ENCODE measurements at places on chromosomes 2 and 18.

- DNase-seq = no peak
Measured at GRCh38 chr2:72562451-72563153, 263.2 kb downstream of the EXOC6B start.

GRCh38 chr18:7958897-7959146, 391.7 kb downstream of the PTPRM start:
- DNase-seq = no peak

- DNase-seq = no peak
Measured at GRCh38 chr2:236782938-236783337, 213.3 kb downstream of the ACKR3 start.

- no peak for DNase-seq
Measured at GRCh38 chr18:34738175-34738894, 28.2 kb downstream of the DTNA start.

DNA sequence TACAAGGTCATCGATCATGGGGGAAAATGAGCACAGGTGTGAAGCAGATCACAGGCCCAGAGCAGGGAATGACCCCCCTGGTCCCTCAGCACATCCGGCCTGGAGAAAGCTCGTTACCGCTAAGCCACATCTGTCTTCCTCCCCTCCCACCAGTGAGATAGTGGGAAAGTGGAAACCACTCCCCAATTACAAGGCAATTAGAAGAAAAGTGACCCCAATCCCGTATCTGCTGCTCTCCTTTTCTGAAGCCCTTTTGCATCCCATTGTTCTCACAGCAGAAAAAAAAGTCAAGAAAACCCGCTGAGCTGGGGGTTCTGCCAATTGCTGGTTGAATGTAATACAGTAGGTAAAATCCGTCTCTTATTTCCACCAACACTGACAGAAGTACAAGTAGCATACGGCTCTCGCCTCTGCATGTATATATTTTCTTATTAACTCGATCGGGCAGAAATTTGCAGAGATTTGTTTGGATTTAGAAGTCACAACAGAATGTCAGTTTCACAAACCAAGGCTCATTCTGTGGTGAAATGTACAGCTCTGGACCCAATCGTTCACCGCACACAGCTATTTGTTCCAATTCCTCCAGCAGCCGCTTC, 287.0 kb downstream of the TCF4 start:
- DNase-seq = no peak

DNA sequence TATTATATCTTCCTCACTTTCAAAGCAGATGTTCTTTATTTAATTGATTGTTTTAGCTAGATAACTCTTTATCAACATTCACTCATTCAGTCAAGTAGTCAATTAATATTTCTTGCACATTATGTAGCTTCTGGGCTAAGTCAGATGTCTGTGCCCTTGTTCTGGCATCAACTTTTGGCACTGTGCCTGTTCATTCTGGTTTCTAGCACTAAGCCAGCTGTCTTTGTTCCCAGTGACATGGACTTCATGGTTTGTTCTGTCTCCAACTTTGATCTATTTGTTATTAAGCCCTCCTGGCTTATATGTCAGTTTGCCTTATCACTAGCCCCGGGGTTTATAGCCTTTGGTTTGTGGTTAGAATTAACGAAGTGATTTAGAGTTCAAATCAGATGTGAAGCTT, 247.9 kb upstream of the SYT4 start:
- DNase-seq = no peak

DNA sequence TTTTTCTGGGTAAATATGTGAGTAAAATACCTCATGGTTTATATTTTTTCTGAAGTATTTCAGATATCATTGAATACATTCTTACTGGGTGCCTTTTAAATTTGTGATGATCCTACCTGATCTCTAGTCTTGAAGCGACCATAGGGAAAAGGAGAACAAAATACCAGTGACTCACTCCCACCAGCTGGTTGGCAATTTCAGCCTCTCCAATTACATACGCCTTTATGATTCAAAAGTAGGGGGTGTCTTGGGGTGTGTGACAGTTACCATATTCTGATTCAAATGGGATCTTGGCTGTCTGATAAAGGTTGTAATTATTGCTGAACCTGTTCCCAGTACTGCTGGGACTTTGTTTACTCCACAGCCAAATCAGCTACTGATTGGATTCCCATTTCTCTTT, 175.9 kb upstream of the NXPH2 start:
- DNase-seq = no peak

DNA sequence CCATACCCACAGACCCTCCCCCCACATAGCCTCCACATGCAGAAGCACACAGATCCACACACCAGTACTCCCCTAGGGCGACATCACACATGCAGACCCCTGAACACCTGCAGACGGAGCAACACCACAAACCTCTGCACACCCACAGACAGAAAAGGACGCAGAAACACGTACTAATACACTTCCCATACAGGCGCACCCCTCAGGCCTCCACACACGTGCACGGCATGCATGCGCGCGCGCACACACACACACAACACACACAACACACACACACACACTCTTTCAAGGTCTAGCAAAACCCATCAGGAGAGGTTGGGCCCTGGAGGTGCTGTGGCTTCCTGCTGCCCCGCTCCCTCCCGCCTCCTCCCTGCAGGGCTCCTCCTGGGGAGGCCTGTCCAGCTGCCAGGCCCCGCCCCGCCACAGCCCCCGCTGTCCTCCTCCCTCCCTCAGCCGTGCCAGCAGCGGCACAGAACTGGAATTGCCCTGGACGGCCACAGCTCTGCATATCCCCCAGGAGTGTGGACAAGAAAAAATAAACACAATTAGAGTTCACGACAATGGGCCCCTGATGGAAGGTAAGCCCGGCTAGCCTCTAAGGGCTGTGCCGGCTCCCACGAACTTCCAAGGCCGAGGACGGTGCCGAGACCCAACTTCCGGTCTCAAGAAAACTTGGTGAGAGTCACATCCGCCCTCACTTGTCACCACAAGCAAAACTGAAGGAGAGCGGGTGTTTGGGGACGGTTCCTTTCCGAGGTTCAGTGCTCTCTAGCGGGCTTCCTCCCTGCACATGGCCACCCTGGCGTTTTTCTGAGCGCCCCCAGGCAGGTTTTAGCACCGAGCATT, 6.8 kb downstream of the ZFP36L2 start:
- DNase-seq = peak; percentile 44

- no peak for DNase-seq
Measured at GRCh38 chr18:79526468-79527460, 131.0 kb downstream of the NFATC1 start.

DNA sequence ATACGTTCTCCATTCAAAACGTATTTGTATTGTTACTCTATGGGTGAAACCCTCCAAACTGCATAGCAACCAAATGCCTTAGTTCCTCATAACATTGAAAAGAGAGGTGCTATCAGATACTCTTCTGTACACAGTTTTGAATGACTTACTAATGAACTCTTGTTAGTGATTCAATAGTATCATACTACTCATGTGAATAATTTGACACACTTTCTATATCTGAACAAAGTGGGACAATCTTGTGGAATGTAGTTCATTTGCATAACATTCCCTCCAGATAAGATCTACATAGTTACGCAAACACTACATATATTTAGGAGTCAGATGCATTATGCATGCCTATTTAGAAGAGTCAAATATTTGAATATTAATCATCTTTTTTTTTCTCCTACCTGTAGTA, 232.0 kb upstream of the NRXN1 start:
- DNase-seq = no peak

DNA sequence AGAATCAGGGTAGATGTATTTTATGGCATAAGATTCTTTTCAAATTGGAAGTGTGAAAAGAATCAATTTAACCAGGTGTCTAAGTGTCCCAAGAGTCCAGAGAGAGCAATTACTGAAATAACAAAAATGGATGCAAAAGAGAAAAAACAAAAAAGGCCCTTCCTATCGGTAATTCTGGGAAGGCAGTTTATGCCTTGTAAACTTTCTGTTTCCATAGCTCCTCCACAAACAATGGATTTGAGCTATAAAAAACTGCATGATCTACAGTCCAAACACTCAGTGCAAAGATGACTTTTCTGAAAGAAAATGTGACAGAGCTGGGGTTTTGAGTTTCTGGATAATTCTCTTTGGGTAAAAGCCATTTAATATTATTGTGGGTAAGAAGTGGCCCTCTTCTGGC, 366.1 kb downstream of the EN1 start:
- DNase-seq = no peak

DNA sequence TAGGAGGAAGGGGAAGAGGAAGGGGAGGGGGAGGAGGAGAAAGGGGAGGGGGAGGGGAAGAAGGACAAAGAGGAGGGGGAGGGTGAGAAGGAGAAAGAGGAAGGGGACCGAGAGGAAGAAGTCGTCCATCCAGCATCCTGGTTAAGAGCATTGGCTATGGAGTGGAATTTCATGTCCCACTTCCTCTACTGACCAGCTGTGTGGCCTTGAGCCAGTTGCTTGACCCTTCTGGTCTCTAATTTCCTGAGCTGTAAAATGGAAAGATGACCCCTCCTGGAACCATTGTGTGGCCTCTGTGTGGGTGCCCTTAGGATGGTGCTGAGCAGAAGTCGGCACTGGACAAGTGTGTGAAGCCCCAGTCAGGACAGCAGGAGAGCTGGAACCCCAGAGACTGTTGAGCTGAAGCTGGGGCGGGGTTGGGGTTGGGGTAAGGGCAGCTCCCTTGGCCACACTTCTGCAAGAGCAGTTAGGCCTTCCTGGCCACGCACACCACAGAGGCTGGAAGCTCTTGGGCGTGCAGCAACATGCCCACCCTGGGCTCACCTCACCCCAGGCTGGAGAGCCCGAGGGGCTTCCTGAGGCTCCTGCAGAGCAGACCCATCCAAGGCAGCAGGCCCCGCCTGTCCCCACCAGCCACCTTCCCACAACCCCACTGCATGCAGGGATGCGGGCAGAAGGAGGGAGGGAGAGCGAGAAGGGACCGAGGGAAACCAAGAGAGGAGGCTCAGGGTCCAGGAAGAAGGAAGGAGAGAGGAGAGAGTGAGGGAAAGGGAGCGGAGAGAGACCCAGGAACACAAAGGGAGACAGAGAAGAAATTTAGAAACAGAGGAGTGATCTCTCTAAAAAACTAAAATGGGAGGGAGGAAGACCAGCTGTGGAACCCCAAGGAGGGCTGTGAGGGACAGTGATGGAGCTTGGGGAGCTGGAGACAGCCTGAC, 16.2 kb downstream of the ADRA2B start:
- no peak for DNase-seq

DNA sequence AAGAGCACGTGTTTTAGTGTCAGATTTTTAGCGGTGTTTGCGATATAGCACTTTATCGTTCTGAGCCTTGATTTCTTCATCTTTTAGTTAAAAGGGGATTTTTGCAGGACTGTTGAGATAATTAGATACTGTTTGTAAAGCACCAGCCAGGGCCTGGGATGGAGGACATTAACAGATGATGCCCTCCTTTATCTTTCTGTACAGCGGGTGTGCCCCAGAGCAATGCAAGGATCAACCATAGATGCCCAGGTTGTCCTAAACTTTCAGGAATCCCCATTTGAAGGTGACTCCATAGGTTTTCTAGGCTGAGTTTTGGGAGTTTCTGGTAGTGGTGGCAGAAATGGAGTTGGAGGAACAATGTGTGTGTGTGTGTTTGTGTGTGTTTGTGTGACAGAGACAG, 97.0 kb upstream of the SPRED2 start:
- DNase-seq = no peak

DNA sequence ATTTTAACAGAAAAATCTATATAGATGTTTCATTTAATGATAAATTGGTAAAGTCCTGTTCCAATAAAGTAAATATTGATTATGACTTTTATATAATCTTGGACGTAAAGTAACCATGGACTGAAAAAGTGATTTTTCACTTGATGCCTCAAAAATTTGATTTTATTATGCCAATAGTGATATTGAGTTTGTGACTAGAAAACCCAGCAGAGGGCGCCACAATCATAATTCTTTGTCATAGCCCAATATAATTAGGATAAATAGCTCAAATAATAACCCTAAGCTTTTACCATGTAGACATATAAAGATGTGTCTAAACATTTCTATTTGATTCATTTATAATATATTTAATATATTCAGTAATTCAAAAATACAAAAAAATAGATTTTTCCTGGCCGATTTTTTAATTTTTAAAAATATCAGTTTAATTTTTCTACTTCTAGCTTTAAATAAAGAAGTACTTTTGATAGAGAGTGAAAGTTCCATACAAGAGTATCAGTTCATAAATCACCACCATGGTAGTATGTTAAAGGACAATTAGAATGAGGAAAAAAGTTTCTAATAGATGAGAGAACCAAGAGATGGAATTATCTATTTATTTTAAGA, 30.7 kb downstream of the CAMKMT start:
- DNase-seq = peak; percentile 20

GRCh38 chr2:40148334-40148733, 303.6 kb downstream of the SLC8A1 start:
- no peak for DNase-seq

- no peak for DNase-seq
Measured at GRCh38 chr2:83068714-83069113, 1390.4 kb downstream of the SUCLG1 start.

GRCh38 chr2:165874445-165875039, 79.0 kb downstream of the TTC21B start:
- DNase-seq = peak; percentile 4

DNA sequence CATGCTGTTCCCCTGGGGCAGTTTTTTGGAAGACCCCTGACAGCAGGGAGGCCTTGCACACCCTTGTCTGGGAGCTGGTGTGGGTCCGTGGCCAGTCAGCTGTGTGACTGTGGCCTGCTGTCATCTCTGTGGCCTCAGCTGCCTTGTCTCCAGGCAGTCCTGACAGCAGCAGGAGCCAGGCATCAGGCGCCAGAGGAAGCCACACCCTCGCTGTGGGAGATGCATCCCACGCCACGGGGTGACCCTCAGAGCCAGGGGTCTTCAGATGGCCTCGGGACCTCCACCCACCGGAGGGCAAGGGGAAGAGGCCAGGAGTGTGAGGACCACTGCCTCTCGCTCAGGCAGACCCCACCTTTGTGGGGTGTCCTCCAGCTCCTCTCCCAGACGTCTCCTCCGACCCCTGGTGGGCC, 5.0 kb downstream of the BOK start:
- DNase-seq = no peak

DNA sequence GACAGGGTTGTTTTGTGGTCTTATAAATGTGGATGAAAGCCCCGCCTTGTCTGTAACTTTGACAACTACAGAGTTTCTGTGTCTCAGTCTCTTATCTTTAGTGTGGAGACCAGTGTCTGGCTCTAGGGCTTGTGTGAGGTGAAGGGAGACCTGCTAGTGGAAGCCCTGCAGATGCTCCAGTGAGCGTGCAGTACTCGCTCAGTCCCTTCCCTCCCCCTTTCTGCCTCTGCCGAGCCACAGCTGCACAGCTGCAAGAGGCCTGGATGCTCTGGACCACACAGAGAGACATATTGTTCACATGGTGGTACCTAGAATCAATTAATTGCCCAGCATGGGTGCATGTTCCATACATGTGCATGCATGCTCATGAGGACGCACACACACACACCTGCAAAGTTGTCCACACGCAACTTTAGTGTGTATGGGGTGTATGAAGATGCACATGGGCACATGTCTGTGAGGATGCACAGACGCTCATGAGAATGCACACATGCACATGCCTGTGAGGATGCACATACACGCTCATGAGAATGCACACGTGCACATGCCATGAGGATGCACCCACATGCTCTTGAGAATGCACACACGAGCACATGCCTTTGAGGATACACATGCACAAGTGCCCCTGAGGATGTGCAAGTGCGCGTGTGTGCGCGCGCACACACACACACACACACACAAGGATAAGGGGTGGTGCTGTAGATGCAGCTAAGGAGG, 282.1 kb upstream of the HS6ST1 start:
- DNase-seq = no peak
